Stimulated activated CD8-positive, alpha-beta memory T cell treated with anti-CD3 and anti-CD28 coated beads, Interleukin-7, amount 100 ng/mL, for 24 hours (primary cell): ENCODE measurements at places on chromosomes 6 and 20.

GRCh38 chr6:119446115-119446554, 96.6 kb upstream of the MAN1A1 start:
- no peak for DNase-seq

DNA sequence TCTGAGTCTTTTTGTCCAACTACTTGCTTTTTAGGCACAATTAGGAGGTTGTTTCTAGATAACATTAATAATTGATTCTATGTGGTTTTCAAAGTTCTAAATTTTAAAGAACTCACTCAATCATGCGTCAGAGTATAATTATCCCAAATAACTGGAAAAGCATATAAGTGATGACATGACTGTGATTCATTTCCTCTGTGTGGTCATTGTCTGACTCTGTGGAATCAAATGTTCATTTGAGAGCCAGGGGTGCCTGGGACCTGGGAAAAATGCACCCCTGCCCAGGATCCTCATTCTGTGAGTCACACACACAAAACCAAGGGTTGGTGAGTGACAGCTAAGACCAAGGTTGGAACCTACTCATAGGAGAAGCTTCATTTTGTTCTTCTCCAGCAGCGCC, 127.1 kb upstream of the MLIP start:
- DNase-seq = no peak

DNA sequence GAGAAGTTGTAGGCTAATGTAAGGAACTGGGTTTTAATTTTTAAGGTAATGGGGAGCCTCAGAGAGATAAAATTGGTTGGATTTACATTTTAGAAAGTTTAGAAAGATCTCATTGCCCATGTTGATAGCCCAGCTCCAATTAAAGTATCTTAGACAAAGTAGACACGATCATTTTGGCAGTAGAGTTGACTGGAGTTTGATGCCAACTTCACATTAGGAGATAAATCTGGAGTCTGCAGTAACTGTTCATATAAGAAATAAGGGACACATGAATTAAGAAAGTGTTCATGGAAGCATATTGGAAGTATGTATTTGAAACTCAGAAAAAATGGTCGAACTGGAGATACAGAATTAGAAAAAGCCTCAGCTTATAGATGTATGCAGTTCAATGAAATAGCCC, 12.6 kb upstream of the E2F3 start:
- DNase-seq = no peak

DNA sequence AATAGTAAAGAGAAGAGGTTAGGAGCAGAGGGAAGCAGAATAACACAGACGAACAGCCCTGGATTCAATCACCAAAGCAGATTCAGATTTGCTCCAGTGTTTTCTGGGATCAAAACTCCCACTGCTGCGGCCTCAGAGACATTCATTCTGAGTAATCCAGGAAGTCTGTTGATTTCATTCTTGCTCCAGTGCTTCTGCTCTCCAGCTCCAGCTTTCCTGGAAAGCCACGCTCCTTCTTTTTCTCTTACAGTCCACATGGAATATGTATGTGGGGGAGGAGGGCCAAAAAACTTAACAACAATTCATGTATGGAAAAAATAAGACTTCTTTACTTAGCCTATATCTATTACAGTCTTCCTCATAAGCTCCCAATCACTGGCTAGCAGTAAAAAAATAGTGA, 26.4 kb upstream of the UST start:
- no peak for DNase-seq

- DNase-seq = no peak
Observed at GRCh38 chr6:15654250-15654649, 8.6 kb downstream of the DTNBP1 start.
